Stimulated activated CD4-positive, alpha-beta T cell treated with anti-CD3 and anti-CD28 coated beads, Interleukin-1b, Interleukin-23, amount 100 ng/mL, for 24 hours (primary cell): ENCODE measurements at places on chromosomes 2 and 18.

GRCh38 chr2:46487667-46488335 is 8.4 kb downstream of the TMEM247 start:
- DNase-seq, result no peak

DNA sequence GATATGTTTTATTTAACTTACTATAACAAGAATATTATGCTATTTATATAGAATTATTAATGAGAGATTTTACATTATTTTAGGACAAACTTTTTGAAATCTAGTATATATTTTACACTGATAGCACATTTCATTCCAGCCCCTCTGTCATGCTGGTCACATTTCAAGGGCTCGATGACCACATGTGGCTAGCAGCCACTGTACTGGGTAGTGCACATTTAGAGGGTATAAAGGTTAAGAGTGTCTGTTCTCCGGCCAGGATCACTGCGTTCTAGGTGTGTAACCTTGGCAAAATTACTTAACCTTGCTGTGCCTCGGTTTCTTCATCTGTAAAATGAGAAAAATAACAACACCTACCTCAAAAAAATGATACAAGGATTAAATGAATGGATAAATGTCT is 87.2 kb upstream of the TNP1 start:
- no peak for DNase-seq

DNA sequence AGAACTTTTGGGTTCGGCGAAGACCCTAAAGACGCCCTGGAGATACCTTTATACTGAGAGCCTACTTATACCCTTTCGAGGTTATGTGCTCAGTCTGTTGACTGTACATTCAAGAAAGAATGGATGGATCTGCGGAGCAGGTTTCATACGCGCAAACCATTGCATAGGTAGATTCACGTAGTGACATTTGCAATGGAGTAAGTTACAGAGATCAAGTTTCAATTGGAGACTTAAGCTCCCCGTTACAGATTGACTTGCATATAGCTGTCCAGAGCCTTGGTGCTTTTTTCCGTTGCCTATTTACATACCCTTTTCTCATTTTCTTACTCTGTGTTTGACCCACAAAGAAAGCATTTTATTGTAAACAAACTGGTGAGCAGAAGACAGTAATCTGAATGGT is 923 bp downstream of the PSMD1 start:
- no peak for DNase-seq

DNA sequence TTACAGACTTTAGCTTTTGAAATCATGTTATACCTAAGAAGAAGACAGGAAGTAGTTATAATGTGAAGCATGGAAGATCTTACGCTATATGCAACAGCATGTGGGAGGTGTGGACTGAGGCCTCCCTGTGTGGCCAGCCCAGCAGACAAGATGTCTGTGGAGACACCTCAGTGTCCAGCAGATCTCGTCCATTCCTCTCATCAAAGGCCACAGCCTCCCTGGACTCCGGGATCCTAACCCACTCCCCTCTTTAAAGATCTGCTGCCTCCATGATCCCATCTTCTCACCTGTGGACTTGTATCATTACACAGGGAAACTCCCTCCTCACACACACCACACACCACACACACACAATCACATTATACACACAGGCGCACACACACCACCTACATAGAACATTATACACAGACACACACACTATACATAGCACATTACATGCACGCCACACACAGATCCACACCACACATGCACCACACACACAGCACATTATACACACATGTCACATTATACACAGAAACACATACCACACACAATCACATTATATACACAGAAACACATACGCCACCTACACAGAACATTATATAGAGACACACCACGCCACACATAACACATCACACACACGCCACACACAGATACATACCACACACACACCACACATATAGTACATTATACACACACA is 89.5 kb downstream of the PXDN start:
- no peak for DNase-seq

DNA sequence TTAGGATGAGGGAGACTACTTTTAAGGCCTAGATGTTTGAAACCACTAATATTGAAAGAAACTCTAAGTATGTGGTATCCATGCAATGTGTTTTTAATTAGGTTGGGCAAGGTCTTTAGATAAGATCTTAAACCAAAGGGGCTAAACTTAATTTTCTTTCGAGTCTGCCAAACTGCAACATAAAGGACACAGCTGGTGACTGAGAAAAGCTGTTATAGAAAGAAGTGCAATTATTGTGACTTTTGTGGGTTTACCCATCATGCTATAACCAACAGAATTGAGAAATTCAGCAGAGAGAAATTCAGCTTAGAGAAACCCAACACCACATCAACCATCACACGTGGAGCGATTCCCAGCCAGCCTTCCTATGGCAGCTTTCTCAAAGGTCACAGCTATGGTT is 119.5 kb upstream of the LMAN1 start:
- no peak for DNase-seq

GRCh38 chr2:216740557-216741222 is 45.3 kb upstream of the IGFBP5 start:
- no peak for DNase-seq

GRCh38 chr2:217929757-217930707 is 72.8 kb downstream of the TNS1 start:
- DNase-seq, result no peak

GRCh38 chr2:207479198-207479785 is 50.5 kb upstream of the CREB1 start:
- no peak for DNase-seq

DNA sequence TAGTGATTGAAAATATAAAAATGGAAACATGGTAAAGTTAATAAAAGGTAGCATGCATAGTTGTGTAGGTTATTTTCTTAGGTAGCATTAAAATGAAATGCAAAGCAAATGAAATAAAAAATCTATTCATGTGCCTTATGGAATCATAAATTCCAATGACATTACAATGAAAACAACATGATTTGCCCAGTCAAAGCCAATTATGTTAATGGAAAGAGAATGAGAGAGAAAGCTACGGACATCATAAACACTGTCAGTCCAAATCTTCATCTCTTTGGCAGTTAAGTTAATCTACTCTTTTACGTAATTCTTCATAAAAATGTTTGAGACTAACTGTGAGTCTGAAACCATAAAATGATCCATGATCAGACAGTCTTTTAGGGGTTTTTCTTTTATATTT is 636.7 kb upstream of the SYT4 start:
- DNase-seq, result no peak

DNA sequence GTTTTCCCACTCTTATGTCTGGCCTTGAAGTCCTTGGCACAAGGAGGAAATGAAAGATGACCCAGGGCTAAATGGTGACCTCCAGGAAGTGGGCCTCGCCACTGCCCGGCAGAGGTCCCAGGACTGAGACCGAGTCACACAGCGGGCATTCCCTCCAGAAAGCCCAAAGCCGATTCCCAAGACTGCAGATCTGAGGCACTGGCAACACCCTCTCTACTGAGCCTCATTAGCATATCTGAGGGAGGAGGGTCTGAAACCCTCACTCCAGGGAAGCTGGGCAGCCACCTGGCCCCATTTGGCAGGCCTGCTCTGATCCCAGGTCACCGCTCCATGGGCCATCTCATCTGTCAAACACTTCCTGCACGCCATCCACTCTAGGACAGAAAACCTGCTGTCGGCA is 29.1 kb downstream of the FAM178B start:
- no peak for DNase-seq

DNA sequence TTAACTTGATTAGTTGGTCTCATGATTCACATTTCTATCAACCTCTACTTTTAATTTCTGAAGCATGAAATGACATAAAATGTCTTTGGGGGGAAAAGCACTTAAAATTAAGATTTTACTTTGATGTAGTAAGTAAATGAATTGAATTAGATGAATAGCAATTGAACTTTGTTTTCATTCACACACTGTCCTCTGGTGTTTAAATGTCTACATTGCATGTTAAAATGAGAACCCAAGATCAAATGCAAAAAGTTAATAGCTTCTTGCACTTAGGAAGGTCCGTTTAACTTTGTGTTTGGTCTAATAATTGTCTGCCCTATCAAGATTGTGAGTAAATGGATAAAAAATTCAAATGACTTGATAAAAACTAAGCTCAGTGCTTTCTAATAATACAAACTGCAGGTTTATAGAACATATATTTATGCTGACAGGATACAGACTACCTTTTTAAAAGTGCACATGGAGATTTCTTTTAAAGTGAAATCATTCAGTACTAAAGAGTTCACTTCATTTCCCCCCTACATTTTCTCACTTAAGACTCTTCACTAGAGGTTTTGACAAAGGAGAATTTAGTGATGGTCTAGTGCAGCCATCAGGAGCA is 156.2 kb upstream of the NABP1 start:
- DNase-seq, result no peak

DNA sequence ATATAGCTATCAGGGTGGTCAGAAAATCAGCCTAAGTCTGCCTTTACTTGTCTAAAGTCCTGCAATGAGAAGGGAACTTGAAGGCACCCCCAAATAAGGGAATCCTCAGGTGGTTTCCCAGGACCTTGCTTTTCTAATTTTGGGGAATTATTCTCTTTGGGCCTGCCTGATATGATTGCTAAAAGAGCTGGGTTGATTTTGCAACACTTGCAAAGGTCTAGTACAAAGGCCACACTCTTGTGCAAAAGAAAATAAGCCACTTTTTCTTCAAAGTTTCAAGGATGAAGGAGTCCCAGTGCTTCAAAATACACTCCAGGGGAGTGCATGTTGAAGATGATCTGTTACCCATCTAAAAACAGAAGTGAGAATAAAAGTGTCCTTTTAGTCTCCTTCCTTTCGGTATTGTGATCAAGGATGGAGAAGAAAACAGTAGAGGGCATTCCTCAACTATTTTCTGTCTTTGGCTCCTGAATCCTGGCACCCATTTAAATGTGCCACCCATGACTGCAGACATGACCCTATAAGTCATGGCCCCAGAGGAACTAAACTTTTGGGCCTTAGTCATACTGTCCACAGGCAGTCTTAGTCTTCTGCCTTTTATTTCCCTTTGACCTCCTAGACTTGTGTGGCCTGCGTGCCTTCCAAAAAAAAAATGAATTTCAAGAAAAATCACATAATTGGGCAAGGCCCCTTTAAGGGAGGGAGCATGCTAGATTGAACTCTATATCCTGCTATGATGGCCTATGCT is 5.1 kb downstream of the SULT1C3 start:
- DNase-seq, result no peak

GRCh38 chr18:53944721-53945120 is 279.7 kb downstream of the MBD2 start:
- no peak for DNase-seq

DNA sequence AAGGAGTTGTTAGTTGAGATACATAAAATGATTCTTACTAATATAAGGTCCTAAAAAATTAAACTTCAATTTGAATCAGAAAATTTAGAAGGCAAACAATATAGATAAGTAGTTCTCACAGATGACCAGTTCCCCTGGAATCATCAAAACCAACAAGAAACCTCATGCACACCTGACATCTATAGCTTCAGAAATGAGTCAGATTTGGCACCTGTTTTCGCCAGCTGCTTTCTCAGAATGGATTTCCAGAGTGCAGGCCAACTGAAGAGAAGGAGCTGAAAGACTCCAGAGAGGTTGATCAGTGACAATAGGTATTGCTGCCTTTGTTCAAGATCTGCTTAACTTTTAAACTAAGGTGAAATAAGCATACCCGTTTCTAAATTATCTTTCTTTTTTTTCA is 192.4 kb downstream of the RDH14 start:
- DNase-seq, result no peak

GRCh38 chr2:223313101-223313500 is 261.1 kb downstream of the KCNE4 start:
- no peak for DNase-seq

GRCh38 chr18:3907955-3908354 is 458.0 kb downstream of the TGIF1 start:
- DNase-seq, result no peak

GRCh38 chr2:10169581-10169980 is 47.0 kb downstream of the RRM2 start:
- DNase-seq, result no peak

- DNase-seq, result no peak
These were observed 197.6 kb upstream of the CHST9 start for GRCh38 chr18:27382567-27383216.

DNA sequence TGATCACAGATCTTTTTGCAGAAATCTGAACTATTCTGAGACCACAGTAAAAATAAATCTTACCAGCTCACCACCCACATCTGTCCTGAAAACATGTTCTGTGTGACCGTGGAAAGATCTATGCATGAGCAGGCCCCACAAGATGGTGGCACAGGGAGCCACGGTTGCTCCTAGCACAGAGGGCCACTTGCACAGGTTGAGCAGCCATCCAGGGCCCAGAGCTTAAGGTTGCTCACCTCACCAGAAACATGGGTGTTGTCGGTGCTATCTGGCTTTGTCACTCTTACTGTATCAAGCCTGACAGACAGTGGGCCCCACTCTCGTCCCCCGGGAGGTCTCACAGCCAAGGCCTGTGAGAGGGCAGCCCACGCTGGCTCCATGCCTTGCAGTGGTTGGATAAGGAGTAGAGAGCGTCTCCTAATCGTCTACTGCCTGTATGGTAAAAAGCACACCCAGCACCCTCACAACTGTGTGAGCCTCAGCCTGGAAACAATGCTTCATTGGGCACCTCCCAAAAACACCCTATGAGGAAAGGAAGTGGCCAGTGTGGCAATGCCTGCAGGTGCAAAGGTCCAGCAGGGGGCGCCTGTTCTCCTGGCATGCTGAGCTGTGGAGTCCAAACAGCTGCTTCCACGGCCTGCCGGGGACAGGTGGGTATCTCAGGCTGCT is 19.6 kb downstream of the TUBB6 start:
- peak; percentile 64 for DNase-seq

GRCh38 chr2:85996591-85996990 is 107.8 kb upstream of the ST3GAL5 start:
- DNase-seq, result no peak

- DNase-seq, result no peak
These were observed 12.9 kb upstream of the GEMIN6 start for GRCh38 chr2:38765149-38765548.

DNA sequence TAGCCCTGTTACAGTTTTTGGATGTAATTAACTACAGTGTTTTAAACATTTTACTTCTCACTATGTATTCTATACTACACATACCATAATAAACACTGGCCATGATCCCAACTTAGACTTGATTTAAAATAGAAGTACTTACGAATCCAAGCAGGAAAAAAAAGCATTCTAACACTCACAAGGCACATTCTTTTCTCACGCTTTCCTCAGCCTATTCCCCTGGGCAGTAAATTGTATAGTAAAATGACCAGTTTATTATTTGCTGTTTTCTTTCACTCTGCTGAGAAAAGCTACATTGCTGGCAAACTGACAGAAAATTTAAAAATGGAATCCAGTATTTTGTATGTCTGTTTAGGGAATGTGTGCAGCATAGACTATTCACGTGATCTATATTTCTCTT is 2.8 kb upstream of the TANC1 start:
- no peak for DNase-seq
